ENCODE measurements at places on chromosomes 11 and 22.
A peak's percentile ranks its signal among the peaks of the same experiment; 100 is the strongest.

GRCh38 chr22:48537343-48537680 is 1290.4 kb downstream of the BRD1 start:
- DNase-seq, result no peak

- DNase-seq, result no peak
Measured at GRCh38 chr11:102974552-102975280, 19.2 kb upstream of the MMP13 start.

DNA sequence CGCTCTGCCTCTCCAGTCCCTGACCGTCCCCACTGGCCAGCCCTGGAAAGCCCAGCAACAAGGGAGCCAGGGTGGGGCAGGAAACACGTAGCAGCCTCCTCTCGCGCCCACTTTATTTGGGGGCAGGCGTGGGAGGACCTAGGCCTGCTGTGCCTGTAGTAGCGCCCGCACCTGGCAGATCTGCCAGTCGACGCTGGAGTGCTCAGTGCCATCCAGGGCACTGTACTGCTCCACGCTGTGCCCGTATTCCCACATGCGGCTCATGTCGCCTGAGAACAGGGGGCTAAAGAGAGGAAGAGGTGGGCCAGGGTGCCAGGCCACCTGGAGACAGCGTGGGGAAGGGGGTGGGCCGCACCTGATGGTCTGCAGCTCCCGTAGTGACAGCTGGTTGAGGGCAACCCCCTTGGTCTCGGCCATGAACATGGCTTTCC is 17.0 kb upstream of the DRICH1 start:
- no peak for DNase-seq

DNA sequence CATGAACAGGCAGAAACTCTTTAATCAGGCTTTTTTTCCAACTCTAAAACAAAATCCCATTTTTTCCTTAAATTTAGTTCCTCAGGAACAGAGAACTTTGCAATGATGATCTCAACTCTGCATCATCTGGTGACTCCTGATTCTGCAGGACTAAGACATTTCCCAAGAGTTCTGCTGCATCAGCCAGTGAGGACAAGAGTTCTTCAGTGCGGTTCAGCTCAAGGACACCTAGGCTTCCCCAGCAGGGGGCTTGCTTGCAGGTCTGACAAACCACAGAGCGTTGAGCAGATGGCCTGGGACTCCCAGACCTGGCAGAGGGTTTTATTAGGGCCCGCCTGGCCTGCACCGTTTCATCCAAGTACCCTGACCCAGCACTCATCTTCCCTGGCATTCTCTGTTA is 6.4 kb downstream of the CDCA5 start:
- DNase-seq, result no peak

DNA sequence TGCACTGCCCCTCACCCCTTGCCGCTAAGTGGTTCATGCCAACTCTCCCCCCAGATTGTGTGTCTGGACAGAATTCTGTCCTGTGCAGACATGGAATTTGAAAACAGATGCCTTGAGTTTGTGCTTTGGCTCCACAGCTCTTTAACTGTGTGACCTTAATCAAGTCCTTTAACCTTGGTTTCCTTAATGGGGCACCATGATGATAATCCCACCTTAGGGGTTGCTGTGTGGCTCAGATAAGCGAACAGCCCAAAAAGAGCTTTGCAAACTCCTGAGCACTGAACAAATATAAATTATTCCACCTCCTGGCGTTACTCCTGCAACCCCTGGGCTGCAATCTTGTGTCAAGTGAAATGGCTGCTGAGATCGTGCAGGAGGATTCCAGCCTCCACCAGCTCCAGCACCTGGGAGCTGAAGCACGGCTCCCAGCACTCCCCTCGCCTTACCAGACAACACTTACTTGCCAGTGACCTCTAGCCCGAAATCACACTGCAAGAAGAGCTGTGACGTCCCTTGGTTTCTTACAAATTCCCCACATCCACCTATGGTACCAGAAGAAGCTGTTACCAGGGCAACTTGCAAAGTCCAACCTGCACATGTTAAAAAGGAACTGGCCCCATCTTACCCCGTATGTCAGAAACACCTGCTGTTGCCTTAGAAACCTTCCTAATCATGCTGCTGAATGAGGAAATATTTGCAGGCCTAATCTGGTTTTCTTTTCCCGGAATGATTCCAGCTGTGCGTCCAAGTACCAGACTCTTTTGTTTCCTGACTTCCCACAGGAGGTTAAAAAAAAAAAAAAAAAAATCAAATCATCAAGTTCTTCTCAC is 13.2 kb downstream of the VPS37C start:
- no peak for DNase-seq

DNA sequence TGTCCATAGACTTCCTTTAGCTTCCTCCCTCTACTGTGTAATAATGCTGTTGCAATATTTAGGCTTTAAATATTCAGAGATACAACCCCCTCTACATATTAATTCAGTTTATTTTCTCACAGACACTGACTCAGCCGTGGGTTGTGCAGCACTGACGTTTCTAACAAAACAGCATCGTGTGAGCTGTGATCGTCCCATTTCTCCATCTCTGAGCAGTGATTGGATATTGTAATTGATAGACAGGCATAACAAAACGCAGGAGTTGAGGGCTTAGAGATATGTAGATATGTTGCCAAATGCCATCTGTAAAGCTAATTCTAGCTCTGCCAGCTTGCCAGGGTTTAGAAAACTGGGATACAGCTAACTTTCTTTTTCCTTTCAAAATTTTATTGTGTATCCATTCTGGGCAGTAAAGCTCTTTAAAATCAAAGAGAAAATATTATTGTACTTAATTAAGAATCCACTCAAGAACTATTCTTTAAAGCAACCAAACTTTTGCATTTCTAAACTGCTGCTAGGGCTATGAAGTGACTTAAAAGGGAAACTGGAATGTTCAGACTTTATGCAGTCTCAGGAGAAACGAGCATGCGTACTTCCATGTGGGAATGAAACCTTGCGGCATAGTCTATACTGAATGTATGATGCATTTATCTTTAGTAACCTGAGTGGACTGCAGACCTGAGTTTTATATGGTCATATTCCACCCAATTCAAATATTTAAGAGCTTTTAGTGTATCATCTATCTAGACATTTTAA is 22.7 kb downstream of the BTBD10 start:
- DNase-seq, result peak; percentile 36

Measured in NCI-H1436 (cell line).